Activated CD4-positive, alpha-beta memory T cell treated with anti-CD3 and anti-CD28 coated beads for 36 hours (primary cell): ENCODE measurements at places on chromosomes 2 and 18. TPM values are rescaled to one million over a fixed set of nuclear protein-coding genes. Genes with fewer than 3 reads are reported as not detected.

CD207 gene
- not detected for total RNA-seq

DNA sequence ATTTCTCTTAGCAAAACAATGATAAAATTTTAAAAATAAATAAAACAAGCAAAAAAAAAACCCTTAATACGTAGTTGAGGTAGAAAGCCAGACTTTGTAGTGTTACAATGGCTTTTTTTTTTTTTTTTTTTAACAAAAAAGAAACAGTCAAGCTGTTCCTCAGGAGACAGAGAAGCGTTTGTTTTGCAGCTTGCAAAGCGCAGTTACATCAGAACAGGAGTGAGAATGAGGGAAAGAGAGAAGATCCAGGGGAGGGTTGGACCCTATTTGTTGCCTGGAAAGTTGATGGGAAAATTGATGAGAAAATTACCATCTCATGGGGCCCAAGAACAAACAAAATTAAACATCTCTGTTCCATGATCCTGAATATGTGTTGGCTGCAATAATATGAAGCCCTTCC is 146.5 kb downstream of the NETO1 start:
- DNase-seq, result no peak

- DNase-seq, result peak; percentile 28
These were observed 659 bp downstream of the FAM210A start for GRCh38 chr18:13725566-13726231.

GRCh38 chr2:108632332-108633160 is 86.7 kb upstream of the RANBP2 start:
- DNase-seq, result no peak

TMEM169 gene
- total RNA-seq, result 2.7 TPM

NBEAL1 gene
- total RNA-seq, result 11.6 TPM

DNA sequence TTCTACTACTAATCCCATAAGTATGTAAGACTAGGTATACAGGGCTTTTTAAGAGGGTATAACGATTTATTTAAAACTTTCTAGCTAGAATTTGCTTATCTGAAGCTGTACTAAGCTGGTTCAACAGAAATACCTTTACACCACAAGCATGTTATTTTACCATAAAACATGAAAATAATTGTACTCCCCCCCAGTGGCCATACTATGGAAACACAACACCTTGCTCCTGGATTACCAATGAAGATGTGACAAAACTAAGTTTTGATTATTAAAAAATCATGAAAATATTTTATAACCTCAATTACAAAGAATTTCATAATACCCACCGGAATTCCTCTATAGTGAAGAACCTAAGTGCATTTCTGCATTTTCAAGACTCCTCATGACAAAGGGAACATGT is 27.3 kb downstream of the LPIN2 start:
- no peak for DNase-seq

DNA sequence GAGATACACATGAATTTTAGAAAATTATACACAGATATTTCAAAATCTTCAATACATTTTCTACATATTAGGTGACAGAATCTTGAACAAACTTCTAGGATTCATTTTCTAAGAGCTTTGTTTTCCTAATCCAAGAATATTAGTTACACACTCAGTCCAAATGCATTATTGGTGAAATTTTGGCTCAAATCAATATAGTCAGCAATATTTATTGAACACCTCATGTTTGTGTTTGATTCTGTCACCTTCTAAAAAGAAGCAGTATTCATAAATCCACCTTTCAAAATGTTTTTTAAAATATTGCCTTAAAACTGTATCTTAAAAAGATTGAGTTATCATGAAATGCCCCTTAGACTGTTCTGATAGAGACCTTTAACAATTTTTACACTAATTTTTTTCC is 40.2 kb downstream of the KCNH7 start:
- no peak for DNase-seq

- no peak for DNase-seq
These were observed 472.2 kb upstream of the DCC start for GRCh38 chr18:51867767-51868166.

GRCh38 chr2:217125014-217125413 is 265.1 kb upstream of the TNP1 start:
- DNase-seq, result no peak

DNA sequence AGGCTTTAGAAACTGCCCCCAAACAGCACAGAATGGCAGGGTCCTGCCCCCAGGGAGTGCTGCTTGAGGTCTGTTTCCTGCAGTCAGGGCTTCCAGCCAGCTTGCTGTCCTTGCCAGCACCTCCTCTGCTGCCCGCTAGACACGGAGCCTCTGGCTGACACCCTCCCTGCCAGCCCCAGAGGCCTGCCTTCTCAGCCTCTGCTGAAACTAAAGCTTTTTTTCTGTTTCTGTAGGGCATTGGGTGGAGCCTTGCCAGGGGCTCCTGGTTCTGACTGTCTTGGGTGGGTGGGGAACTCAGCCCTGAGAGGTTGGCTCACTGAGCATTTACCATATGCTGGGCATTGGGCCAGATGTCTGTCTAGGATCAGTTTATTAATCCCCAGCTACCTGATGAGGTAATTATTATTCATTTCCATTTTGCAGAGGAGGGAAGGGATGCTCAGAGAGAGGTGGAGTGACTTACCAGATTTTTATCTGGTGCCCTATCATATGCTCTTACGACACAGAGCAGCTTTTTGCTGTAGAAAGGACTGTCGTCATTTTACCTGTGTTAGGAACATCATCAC is 35.4 kb downstream of the INPP4A start:
- peak; percentile 74 for DNase-seq

- no peak for DNase-seq
These were observed 273.5 kb downstream of the CDH20 start for GRCh38 chr18:61606759-61607158.

DNA sequence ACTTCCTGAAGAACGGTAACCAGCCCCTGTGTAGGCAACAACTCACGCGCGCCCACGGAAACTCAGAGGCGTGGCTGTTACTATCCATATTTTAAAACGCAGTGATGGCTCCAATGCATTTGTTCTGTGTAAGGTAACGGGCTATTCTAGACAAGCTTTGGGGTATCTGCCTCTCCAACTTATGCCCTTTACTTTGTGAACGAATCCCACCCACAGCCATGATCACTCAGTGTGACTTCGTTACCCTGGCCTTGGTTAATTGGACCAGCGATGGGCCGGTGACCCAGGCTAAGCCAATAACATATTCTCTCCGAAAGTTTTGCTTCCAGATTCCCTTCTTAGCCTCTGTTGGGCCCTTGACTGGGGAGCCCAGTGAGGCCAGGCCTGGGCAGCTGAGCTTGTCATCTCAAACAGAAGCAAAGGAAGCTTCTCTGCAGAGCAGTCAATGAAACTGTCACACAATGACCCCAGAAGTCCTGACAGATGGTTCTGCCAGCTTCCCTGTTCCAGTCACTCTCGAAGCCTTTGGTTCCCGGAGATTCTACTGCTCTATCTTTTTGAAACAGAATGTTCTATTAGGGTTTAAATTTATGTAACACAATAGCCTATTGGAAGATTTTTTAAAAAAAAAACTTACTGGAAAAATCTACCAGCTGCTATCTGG is 30.7 kb upstream of the ROCK2 start:
- no peak for DNase-seq

NPHP1 gene
- 2.0 TPM for total RNA-seq

AQP12B gene
- not detected for total RNA-seq

- DNase-seq, result no peak
These were observed 308.5 kb downstream of the NRXN1 start for GRCh38 chr2:50723286-50723938.

- DNase-seq, result no peak
These were observed 14.3 kb downstream of the B3GNT7 start for GRCh38 chr2:231409776-231410175.

- DNase-seq, result no peak
These were observed 57.0 kb downstream of the PPP4R1 start for GRCh38 chr18:9557250-9557943.

DNA sequence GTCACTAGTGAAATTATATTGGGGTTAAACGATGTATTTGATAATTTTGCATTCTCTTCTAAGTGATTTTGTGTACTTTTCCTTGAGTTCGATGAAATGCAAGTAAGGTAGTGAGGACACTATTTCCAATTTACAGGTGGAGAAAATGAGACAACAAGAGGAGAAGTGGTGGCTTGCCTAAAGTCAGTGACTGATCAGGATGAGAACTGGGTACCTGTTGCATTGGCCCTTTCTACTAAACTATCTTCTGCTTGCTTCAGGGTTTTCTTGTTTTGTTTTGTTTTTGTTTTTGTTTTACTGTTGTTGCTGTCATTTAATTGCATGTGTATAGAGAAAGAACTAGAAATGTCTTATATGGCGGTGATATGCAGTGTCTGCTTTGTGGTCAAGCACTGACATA is 31.4 kb upstream of the FBXO11 start:
- no peak for DNase-seq

AQP4 gene
- total RNA-seq, result not detected

DNA sequence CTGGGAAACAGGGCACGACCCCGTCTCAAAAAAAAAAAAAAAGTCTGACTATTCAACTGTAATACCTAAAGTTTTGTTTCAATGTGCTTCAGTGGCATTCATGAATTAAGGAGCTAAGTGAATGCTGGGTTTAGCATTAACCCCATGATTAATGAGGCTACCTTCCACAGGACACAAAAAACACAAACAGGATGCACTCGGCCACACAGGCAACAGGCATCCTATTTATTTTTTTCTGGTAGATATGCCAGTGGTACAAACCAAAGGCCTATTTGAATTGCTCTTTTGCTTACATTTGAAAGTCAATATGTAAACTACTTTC is 48.3 kb downstream of the CDH2 start:
- DNase-seq, result no peak

C2orf76 gene
- total RNA-seq, result 11.5 TPM

- no peak for DNase-seq
These were observed 434.4 kb upstream of the RGPD4 start for GRCh38 chr2:107392241-107392704.

- no peak for DNase-seq
These were observed 116.8 kb downstream of the MSH2 start for GRCh38 chr2:47519604-47520301.

SEH1L gene
- 90.3 TPM for total RNA-seq

GRCh38 chr2:11705063-11705462 is 35.1 kb upstream of the NTSR2 start:
- no peak for DNase-seq

- DNase-seq, result peak; percentile 48
These were observed 39.9 kb upstream of the SP3 start for GRCh38 chr2:174004905-174005605.

NXPH2 gene
- not detected for total RNA-seq

CAPN14 gene
- total RNA-seq, result 0.19 TPM
